Hypothalamus (tissue), 51 donors: ENCODE measurements at places on chromosomes 11 and 22.

- no peak for DNase-seq
Observed at GRCh38 chr11:123137431-123138224, 57.4 kb downstream of the CLMP start.

DNA sequence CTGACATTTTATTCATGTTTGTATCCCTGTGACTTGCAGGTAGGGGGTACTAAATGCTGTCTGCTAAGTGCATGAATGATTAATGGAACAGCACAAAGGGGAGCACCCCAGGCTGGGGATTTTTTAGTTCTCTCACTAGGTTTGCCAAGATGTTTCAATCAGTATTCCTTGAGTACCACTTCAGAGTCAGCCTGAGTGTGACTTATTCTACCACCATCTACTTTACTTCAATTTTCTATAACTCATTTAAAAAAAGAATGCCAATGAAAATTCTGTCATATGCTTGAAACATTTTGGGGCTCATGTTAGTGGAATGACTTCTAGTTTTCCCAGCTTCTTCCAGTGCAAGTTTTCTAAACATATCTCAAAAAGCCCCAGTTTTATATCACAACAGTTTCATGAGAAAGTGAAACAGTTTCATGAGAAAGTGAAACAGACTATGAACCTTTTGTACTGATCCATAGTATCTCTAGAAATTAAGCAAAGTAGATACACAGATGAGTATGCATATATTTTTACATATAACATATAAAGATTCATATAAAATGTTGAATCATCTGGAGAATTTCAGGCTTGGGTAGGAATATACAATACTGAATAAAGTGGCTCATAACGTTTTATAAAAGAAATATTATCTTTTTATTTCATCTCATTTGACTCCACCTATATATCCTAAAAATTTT, 252.4 kb downstream of the GRM5 start:
- no peak for DNase-seq

DNA sequence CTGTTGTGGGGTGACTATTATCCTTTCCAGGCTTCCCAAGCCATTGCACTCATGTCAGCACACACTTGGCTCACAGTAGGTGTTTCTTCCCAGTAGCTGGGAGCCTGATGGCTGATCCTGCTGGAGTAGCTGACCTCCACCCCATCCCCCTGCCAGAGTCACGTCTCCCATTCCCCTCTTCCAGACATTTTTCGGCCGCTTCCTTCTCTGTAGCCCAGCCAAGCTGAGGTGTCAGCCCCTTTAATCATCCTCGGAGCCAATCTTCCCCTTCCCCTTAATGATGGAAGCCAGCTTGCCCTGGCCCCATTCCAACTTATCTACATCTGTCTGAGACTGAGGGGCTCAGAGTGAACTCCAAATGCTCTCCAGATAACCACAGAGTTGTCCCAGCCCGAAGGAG, 550.7 kb downstream of the MN1 start:
- DNase-seq = no peak

DNA sequence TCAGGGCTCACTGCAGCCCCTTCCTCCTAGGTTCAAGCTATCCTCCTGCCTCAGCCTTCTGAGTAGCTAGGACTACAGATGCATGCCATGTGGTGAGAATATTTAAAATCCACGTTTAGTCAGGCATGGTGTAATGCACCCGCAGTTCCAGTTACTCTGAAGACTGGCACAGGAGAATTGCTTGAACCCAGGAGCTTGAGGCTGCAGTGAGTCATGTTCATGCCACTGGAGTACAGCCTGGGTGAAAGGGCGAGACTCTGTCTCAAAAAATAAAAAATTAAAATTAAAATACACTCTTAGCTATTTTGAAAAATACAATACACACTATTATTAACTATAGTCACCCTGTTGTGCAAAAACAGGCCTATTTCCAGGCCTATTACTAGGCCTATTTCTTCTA, 38.4 kb downstream of the NOX4 start:
- no peak for DNase-seq

- DNase-seq = no peak
Observed at GRCh38 chr22:37740455-37741311, 43.8 kb downstream of the TRIOBP start.

- DNase-seq = no peak
Observed at GRCh38 chr11:70517203-70517602, 118.9 kb downstream of the CTTN start.

DNA sequence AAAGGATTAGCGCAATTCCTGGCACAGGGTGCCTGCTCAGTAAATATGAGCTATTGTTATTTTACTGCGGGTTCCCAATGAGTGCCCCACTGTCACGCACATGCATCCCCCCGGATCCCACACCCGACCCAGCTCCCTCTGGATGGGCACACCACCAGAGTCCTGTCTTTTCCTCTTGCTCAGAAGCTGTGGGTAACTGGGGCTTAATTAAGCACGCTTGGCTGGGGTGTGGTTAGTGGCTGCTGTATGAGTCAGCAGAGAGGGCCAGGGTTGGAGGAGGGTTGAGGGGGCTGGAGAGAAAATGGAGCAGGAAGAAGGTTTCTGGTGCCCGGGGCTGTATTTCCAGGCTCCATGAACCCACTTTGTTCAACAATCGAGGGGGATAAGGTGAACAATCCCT, 30.3 kb upstream of the NECTIN1 start:
- no peak for DNase-seq

DNA sequence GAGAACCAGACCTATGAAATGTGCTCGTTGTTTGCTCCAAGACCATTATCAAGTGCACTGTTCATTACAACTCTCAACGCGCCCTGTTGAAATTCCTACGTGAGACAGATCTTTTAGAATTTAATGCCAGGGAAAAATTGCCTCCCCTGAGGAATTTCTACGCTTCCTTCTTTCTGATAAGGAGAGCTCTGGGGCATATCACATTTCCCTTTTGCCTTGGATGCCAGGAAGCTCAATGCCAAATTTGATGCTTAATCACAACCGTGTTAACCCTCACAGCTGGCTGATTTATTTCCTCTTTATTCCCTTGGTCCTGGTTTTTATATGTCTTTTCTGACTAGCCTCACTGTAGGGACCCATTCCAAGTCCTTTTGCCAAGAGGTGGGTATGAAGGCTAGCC, 109.4 kb downstream of the MICAL2 start:
- no peak for DNase-seq

GRCh38 chr11:61119571-61119970, 17.3 kb downstream of the CD5 start:
- DNase-seq = no peak

- DNase-seq = no peak
Observed at GRCh38 chr11:6841694-6842093, 3.8 kb upstream of the OR10A5 start.

DNA sequence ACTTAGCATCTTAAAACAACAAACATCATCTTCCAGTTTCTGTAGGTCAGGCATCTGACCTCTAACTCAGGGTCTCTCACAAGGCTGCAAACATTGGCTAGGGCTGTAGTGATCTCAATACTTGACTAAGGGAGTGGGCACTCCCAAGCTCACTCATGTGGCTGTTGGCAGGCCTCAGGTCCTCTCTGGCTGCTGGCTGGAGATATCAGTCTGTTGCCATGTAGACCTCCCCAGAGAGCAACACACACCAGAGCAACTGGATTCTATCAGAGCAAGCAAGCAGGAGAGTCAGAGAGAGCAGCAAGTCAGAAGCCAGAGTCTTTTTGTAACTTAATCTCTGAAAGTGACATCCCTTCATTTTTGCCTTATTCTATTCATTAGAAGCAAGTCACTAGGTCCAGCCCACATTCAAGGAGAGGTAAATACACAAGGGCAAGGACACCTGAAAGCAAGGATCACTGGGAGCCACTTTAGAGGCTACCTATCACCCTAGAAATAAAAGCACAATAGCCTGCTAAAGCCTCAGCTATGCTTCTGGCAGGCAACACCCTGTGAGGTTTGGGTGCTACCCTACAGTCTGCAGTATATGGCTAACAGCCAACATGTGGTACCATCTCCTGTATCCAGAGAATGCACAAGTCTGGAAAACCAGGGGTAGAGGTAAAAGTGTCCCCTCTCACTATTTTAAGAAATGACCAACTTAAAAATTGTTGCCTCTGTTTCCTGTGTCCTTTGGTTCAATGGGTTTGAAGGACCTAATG, 33.5 kb upstream of the CD44 start:
- DNase-seq = no peak

DNA sequence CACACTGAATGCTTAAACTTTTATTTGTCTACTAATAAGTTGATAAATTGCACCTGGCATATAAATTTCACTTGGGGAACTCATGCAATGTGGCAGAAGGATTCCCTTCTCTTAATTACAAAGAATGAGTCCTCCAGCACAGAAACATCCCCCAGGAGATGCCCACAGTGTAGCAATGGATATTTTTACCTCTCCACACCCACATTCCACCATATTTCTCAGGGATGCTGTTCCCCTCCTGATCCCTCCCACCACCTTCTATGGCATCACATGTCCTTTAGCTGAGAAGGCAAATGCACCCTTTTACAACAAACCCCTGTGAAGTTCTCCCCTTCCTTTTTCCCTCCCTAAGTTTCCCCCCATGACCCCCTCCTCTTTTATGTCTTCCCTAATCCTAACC, 56.1 kb upstream of the UBASH3B start:
- no peak for DNase-seq
